SK-N-SH treated with all-trans-retinoic acid at 6 μM for 48 hours (cell line): ENCODE measurements at places on chromosomes 16 and 17.

DNA sequence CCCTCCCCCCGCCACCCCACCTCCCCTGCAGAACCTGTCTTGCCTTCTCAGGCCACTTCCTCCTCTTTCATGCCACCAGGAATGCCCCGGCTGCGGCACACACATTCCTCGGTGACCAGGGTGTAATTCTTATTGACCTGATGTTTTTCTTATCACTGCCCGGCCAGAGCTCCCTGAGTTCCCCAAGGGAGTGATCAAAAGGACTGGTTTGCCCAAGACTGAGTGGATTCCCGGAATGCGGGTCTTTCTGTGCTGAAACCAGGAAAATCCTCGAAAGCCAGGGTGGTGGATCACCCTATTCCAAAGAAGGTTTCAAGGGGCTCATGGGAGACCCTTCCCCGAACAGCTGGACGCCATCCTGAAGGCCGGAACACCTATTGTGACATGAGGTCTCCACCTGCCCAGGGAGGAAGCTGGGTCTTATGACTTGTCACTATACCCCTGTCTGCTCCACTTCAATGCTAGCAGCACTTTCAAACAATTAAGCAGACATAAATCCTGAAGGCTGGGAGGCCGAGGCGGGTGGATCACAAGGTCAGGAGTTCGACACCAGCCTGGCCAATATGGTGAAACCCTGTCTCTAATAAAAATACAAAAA is 53.0 kb upstream of the RPL38 start:
- no peak for ATAC-seq

DNA sequence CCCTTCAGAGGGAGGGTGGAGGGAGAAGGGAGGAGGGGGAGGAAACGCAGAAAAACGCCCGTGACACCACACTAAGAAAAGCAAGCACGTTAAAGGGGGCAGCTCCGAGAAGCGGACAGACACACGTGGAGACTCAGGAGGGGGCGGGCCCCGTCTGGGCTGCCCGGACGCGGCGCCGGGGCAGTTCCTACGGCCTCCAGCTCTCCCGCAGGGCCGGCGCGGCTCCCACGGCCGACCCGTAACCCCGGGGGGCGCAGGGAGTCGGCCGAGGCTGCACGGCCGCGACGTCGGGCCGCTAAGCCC is 362 bp downstream of the KLHDC4 start:
- peak; percentile 47 for ATAC-seq

GRCh38 chr17:80709090-80709695 is 164.6 kb downstream of the RPTOR start:
- ATAC-seq, result no peak

DNA sequence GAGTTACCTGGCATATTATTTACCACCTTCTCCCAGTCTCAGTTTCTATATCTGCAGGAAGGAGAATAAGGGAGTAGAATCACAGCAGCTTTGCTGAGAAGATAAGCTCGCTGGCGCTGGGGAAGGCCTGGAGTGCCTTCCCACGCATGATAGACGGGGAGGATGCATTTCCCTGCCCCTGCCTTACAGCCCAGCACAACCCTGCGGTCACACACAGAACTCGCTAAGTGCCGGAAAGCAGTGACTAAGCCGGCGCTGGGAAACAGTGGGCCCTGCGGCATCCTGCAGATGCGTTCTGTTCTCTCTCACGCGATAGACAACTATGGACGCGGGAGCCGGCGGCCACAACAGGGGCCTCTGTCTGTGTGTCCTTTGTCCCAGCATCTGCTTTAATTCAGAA is 4.8 kb downstream of the CA5A start:
- ATAC-seq, result peak; percentile 82

- no peak for ATAC-seq
Observed at GRCh38 chr16:31224092-31224955, 7.4 kb upstream of the PYDC1 start.

GRCh38 chr17:29107933-29108822 is 65.2 kb downstream of the PIPOX start:
- no peak for ATAC-seq

- ATAC-seq, result no peak
Observed at GRCh38 chr17:77872199-77872598, 86.3 kb upstream of the TNRC6C start.

DNA sequence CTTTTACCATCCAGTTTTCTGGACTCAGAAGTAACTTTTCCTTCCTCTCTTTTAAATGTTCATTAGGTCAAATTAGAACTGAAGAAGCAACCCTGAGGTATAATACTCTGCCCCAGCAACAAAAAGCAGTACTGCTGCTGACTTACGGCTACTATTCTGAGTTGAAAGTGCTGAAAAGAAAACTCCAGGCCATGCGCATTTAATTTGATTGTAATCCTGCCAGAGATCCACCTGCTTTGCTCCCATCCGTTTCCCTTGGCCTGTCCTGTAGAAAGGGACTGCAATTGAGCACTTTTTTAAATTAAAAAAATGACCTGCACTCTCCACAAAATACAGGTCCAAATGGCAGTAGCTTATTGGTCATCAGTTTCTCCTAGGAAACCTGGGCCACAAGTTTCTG is 61.6 kb downstream of the PITPNC1 start:
- no peak for ATAC-seq

- ATAC-seq, result no peak
Observed at GRCh38 chr16:61547626-61548025, 488.6 kb downstream of the CDH8 start.

- no peak for ATAC-seq
Observed at GRCh38 chr17:4301066-4301465, 37.3 kb upstream of the ANKFY1 start.

GRCh38 chr16:86480444-86480843 is 29.9 kb upstream of the FOXF1 start:
- no peak for ATAC-seq

GRCh38 chr17:4598776-4599504 is 14.6 kb downstream of the SMTNL2 start:
- ATAC-seq, result no peak

GRCh38 chr16:57224651-57225335 is 20.3 kb upstream of the ARL2BP start:
- no peak for ATAC-seq

- no peak for ATAC-seq
Observed at GRCh38 chr17:44333371-44333770, 8.7 kb upstream of the SLC25A39 start.

DNA sequence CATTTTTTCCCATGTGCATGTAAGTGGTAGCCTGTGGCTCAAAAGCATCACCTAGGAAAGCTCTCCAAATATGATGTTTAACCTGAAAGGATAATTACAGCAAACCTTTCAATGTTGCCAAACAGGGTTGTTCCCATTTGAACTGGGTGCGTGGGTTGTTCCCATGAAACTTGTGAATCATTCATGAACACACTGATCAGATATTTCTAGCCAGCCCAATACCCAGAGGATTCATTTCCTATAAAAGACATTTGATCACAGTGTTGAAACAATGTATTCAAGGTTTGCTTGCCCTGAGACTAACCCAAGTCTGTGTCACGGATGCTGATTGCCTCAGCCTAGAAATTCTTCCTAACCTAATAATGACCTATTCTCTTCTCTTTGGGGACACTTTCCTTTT is 12.9 kb downstream of the KRT39 start:
- ATAC-seq, result no peak

- ATAC-seq, result no peak
Observed at GRCh38 chr16:27754788-27755690, 205.1 kb downstream of the KATNIP start.

GRCh38 chr16:2791174-2791573 is 3.8 kb upstream of the PRSS33 start:
- ATAC-seq, result no peak

DNA sequence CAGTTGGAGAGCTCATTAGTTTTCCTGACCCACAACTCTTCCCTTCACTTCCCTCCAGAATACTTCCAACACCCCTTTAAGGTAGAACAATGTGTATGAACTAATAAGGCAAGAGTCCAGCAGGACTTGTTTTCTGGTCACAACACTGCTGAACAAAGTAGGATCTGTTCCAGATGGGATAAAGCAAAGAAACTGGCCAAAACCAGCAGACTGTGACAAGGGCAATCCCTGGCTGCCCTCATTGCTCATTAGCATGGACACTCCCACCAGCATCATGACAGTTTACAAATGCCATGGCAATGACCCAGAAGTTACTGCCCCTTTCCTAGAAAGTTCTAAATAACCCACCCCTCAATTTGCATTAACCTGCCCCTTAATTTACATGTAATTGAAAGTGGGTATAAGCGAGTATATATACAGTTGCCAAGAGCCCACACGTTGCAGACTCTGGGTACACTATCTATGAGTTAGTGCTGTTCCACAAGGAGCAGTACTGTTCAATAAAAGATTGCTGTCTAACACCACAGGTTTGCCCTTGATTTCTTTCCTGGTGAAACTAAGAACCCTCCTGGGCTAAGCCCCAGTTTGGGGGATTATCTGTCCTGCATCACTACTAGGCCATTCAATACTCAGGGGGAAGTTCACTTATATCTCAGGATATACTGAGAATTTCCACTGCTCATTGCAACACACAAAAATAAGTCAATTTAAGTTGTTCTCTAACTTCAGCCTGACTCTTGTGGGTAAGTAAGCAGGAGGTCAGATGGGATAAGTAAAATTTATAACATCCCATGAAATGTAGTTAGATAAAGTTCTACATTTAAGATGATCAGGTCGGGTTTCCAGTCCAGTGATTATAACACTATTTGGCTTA is 82.3 kb downstream of the SSH2 start:
- no peak for ATAC-seq

DNA sequence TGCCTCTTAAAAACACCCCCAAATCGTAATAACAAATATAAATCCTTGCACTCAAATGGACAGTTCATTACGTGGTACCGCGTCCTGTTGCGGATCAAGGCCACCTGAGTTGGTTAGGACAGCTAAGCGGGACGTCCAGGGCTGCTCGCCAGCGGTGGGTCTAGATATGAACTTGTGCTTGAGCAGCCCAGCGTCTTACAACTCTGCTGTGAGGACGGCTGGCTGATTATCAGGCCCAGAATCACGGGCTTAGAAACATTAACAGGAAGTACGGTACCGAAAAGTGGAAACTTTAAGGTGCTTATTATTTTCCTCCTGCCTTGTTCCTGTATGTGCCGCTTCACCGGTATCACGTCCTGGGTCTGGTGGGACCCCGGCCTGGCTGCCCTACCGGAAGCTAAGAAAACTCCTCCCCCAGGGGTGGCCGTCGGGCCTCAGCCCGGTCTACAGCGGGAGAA is 832 bp upstream of the SRRM2 start:
- ATAC-seq, result no peak

DNA sequence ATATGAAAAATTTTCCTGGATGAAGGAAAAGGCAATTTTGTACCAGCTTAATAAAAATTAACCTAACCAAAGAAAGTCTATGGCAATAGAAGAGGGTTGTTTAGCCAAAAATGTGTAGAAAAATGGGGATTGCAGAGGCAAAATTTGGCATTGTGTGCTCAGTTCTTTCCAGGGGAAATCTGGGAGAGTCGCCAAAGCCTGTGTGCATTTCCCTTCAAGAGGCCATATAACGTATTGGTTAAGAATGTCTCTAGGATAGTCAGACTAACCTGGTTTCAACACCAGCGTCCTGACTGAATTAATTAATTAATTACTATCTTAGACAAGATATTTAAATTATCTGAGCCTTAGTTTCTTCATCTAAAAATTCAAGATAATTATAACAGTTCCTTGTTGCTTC is 44.8 kb upstream of the HLF start:
- no peak for ATAC-seq

DNA sequence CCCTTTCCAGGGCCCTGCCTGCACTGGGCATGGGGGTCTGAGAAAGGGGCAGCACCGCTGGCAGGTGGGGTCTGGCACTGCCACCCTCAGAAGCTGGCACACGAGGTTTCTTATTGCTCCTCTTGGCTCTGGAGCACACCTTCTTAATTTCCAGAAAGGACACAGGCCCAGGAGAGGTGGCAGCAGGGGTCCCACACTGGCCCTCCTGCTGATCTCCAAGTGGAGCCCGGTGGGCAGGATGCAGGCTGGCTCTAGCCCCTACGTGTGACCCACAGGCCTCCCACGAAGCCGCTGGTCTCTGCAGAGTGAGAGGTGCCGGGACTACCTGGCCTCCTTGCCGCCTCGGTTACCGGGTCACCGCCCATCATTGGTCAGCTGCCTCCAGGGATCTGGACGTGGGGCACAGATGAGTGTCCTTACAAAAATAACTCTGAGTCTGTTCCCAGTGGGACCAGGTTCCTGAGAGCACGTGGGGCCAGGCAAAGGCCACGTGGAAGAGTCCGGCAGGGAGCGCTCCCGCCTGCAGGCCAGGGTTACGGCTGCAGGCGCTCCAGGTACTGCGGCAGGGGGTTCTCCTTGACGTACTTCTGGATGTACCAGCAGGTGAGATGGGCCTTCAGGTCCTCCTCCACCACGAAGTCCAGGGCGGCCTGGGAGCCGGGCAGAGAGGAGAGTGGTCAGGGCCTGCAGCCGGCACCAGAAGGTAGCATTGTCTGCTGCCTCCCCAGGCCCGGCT is 10.3 kb downstream of the NATD1 start:
- no peak for ATAC-seq

DNA sequence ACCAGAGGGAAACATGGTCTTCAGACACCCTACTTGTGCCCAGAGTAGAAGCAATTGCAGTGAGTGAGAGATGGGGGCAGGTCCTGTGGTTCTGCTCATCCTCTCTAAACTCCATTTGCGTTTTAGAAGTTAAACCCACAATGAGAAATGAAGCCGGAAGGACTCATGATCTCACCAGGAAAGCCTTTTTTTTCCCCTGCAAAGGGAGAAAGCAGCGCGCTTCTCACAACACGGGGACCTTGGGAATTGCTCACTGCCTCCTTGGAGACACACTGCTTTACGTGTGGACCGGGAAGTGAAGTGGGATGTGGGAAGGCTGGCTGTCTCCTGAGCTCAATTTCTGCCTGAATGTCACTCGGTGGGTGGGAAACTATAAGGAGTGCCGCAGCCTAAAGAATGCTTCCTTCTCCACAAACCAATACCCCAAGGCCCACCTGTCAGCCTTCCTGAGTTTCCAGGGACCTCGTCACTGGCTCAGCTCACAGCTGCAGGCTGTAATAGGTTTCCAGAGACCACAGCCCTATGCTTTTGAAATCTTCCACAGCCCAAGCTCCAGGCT is 365.4 kb downstream of the XYLT1 start:
- ATAC-seq, result no peak

GRCh38 chr17:20189302-20189701 is 180.1 kb downstream of the SPECC1 start:
- ATAC-seq, result peak; percentile 89

DNA sequence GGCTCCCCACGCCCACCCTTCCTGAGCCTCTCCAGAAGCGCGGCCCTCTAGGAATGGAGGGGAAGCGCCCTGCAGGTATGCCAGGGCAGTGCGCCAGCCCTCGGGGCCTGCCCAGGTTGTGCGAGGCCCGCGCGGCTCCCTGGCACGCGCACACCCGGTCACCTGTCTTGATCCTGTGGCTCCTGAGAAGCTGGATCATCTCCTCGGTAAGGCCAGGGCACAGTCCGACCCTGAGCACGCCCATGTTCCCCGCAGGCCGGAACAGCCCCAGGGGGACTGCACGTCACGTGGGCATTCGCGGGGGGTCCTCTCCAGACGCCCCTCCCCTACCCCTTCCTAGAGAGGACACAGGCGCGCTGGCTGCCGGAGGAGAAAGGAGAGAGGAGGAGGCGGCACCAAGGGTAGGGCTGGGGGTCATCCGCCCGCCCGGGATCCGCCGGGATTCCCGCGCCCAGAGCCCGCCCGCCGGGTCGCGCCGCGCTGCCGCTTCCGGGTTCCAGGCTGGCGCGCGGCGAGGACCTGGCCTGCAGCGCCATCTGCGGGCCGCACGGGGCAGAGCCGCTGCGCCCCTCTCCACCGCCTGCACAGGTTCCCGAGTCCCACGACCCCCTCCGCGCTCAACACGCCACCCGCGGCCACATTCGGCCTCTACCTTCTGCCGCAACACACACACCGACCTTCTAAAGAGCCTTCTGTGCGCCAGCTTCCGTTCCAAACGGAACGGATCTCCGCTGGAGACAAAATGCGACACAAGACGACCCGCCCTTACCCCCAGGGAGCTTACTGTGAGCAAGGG is at the start of gene RAD51D:
Gene RAD51D, minus strand, starts transcription at position 491 of the 796 bp plus-strand sequence. Its CDS starts 247 bp downstream, at position 244.
- peak; percentile 94 for ATAC-seq

GRCh38 chr17:76378548-76379274 is 5.7 kb upstream of the SPHK1 start:
- no peak for ATAC-seq
